Type B pancreatic cell (in vitro differentiated cells): ENCODE measurements at places on chromosomes 7 and 10.

- peaks cover 5% of the 10 kb centered on the region for H3K4me1 ChIP-seq
- no peak for DNase-seq
- no peak overlapping the region for H3K4me3 ChIP-seq
- H3K36me3 ChIP-seq, result peaks cover 5% of the 10 kb centered on the region
- H3K27me3 ChIP-seq, result no peaks in the 10 kb centered on the region
Observed at GRCh38 chr10:17244700-17245365, 16.8 kb downstream of the VIM start.

DNA sequence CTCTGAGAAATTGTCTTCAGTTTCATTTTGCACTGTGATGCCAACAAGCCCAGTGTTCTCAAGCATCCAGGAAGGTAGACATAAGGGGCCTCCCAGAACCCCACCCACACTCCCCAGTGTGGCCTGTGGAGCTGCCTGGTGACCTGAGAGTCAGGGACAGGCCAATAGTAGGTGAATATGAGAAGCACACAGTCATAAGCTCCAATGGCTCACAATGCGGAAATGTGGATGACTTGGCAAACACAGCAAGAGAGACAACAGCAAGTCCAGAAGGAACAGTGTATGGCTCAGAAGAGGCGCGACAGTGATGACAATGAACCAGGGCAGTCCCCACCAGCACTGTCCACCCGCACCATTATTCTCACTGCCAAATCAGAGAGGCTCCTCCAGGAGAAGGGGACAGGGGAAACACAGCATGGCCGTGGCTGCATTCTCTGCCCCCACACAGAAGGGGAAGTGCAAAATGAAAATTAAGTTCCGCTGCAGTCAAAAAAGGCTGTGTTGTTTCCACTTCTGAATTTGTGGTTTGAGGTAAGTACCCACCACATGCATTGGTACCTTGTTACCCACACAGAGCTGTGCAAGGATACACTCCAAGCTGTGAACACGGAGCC, 419.8 kb downstream of the GRID1 start:
- H3K4me3 ChIP-seq, result no peak overlapping the region
- H3K36me3 ChIP-seq, result no peaks in the 10 kb centered on the region
- no peaks in the 10 kb centered on the region for H3K4me1 ChIP-seq
- no peak overlapping the region for H3K27ac ChIP-seq
- no peaks in the 10 kb centered on the region for H3K27me3 ChIP-seq

DNA sequence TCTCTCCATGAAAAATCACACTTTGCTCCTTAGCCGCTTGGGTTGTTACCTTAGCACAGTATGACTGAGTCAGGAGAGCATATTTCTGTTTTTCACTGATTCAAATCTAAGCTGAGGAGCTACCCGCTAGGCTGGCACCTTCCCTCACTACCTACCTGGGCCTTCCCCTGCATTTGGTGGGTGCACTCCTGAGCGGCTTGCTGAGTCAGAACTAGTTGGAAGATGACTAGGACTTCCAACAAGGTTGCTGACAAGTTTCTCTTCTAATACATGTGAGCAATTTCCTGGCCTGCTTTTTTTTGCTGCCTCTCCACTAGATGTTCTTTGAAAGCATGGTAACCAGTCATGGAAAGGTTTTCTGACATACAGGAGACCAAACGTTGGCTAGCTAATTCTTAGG, 43.8 kb upstream of the SEC61G start:
- H3K36me3 ChIP-seq, result no peaks in the 10 kb centered on the region
- no peak for DNase-seq
- no peaks in the 10 kb centered on the region for H3K4me1 ChIP-seq
- no peak overlapping the region for H3K27ac ChIP-seq
- no peak overlapping the region for H3K4me3 ChIP-seq
- peaks cover 7% of the 10 kb centered on the region for H3K27me3 ChIP-seq

GRCh38 chr7:3880228-3880987, 579.4 kb downstream of the SDK1 start:
- DNase-seq, result no peak
- no peaks in the 10 kb centered on the region for H3K36me3 ChIP-seq
- H3K4me3 ChIP-seq, result no peak overlapping the region
- H3K4me1 ChIP-seq, result peaks cover 8% of the 10 kb centered on the region

- H3K4me3 ChIP-seq, result peak overlapping the region; percentile 49
- DNase-seq, result no peak
- peak overlapping the region; percentile 84 for H3K27ac ChIP-seq
- peaks cover 19% of the 10 kb centered on the region for H3K36me3 ChIP-seq
Observed at GRCh38 chr7:35646289-35647023, 48.5 kb downstream of the HERPUD2 start.

DNA sequence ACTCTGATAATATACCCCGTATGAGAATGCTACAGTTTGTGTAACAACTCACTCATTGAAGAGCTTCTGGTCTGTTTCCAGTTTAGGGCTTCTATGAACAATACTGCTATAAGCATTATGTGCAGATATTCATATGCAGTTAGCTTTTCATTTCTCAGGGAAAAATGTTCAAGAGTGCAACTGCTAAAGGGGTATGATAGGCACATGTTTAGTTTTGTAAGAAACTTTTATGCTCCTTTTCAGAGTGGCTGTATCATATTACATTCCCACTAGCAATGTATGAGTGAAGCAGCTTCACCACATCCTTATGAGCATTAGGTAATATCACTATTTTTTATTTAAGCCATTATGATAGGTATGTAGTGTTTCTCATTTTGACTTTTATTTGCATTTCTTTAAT, 182.6 kb upstream of the CXCL12 start:
- no peak overlapping the region for H3K4me3 ChIP-seq
- H3K27ac ChIP-seq, result no peak overlapping the region
- no peaks in the 10 kb centered on the region for H3K36me3 ChIP-seq
- peaks cover 9% of the 10 kb centered on the region for H3K4me1 ChIP-seq

DNA sequence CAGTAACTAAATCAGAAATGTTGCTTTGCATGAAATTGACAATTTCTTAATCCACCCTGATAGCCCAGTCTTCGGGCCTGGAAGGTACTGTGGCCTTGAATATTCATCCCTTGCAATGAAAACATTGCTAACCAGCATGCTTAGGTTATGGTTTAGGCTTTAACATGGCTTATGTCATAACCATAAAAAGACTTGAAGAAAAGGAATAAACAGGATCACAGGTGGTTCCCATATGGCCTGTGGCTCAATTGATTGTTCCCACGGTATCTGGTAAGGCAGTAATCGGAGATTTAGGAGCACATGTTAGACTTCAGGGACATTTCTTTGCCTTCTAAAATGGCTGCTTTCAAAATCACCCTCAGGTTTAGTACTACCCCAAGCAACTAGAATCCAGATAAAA, 139.5 kb downstream of the ST7 start:
- no peaks in the 10 kb centered on the region for H3K27me3 ChIP-seq
- no peak overlapping the region for H3K27ac ChIP-seq
- peaks cover 24% of the 10 kb centered on the region for H3K4me1 ChIP-seq
- no peak for DNase-seq

DNA sequence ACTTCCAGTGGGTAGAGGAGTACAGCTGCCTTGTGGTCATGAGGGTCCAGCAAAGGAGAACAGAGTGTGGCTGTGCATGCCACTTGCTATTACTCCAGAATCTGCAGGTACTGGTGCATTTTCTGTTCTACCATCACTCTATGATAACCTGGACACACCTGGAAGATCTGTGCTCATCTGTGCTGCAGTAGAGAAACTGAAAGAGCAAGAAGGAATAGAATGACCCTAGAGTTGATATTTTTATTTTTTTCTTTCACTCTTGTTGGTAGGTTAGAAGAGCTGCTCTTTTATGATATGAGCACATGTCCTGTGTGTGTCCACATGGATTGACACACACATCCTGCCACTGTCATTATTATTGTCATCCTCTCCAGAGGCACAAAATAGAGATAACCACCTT, 48.3 kb upstream of the MTURN start:
- H3K27ac ChIP-seq, result no peak overlapping the region
- H3K36me3 ChIP-seq, result peaks cover 20% of the 10 kb centered on the region
- no peak for DNase-seq
- H3K4me3 ChIP-seq, result no peak overlapping the region
- no peaks in the 10 kb centered on the region for H3K27me3 ChIP-seq

DNA sequence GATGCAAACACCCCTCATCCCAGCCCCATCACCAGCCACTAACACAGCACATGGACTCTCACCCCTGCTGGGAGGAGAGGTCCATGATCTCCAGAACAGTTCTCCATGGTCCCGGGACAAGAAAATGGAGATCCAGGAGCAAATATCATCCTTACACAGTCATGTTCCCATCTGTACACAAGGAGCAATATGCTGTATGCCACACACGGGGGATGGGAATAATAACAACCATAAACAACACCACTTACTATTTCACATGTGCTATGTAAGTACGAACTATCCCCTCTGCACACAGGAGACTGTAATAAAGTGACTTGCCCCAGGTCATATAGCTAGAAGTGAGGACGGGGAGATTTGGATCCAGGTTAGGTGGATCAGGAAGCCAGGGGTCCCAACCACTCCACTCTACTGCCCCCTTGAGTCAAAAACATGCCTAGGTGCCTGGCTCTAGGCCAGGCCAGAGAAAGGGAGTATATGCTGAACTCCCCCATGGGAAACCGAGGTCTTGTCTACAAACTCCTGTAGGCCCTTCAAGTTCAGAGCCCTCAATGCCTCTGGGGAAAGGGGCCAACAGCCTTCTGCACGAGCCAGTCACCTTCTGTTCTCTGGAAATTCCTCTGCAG, 34.1 kb downstream of the LRRC20 start:
- no peak overlapping the region for H3K4me3 ChIP-seq
- H3K36me3 ChIP-seq, result no peaks in the 10 kb centered on the region
- no peak overlapping the region for H3K27ac ChIP-seq
- no peaks in the 10 kb centered on the region for H3K4me1 ChIP-seq
- no peaks in the 10 kb centered on the region for H3K27me3 ChIP-seq
- no peak for DNase-seq

DNA sequence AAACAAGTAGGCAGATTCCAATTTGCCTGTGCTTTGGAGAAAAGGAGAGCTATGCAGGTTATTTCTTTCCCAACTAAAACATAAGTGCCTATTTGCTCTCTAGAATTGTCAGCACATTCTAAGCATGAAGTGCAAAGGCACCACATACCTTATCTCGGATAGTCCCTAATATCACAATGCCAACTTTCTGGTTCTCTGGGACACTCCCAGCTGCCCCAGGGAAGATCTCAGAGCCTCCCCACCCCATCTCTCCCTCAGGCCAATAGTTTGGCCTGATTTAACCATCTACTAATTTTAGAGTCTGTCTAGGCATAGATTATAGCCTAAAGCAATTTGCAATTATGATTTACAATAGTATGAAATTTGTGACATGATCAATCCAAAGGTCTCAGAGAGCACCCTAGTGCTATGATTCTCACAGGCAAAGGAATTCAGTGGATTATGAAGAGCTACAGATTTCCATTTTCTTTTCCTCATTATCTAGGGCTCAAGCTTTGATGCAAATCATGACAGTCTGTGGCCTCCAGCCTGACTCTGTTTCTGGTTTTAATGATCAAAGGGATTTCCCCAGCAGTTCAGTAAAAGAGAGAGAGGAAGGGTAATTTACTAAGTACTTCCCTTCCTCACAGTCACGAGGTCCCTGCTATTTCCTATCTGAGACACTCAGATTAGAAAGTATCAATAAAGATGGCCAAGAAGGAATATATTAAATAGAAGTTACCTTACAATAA, 29.0 kb upstream of the IL6 start:
- peak overlapping the region; percentile 7 for H3K4me3 ChIP-seq
- peak overlapping the region; percentile 74 for H3K27ac ChIP-seq
- DNase-seq, result no peak
- H3K4me1 ChIP-seq, result peaks cover 6% of the 10 kb centered on the region

DNA sequence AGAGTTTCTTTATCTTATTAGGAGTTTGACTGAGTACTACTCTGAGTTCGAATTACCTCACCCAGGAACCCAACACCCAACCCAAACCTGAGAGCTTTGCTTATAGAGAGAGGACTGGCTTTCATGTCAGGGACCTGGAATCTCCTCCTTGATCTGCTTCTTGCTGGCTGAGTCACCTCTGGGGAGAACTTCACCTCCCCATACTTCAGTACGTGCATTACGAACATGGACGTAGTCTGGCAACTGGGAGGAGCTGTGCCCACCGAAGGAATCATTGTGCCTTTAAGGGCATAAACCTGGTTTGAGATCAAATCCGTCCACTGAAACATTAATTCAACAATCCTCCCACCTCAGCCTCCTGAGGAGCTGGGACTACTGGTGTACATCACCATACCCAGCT, 12.2 kb upstream of the PSAP start:
- H3K27ac ChIP-seq, result peak overlapping the region; percentile 12
- no peaks in the 10 kb centered on the region for H3K27me3 ChIP-seq
- DNase-seq, result no peak
- H3K4me1 ChIP-seq, result peaks cover 11% of the 10 kb centered on the region

DNA sequence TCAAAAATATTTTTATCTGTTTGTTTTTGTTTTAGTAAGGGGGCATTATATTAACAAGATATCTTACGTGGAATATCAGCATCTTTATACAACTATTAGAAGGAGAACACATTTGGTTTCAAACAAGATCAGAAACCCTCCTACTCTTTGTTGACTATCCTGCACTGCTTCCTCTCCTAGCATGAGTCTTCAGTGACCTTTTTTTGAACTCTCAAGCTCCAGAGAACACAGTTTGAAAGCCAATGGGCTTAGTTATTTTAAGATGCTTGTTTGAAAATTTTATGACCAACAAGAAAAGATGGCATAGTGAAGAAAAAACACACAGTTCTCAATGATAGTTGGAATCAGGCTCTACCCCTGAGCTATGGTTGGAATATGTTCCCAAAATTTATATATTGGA, 37.2 kb upstream of the RTKN2 start:
- no peaks in the 10 kb centered on the region for H3K27me3 ChIP-seq
- H3K27ac ChIP-seq, result no peak overlapping the region
- H3K36me3 ChIP-seq, result no peaks in the 10 kb centered on the region
- no peak for DNase-seq

DNA sequence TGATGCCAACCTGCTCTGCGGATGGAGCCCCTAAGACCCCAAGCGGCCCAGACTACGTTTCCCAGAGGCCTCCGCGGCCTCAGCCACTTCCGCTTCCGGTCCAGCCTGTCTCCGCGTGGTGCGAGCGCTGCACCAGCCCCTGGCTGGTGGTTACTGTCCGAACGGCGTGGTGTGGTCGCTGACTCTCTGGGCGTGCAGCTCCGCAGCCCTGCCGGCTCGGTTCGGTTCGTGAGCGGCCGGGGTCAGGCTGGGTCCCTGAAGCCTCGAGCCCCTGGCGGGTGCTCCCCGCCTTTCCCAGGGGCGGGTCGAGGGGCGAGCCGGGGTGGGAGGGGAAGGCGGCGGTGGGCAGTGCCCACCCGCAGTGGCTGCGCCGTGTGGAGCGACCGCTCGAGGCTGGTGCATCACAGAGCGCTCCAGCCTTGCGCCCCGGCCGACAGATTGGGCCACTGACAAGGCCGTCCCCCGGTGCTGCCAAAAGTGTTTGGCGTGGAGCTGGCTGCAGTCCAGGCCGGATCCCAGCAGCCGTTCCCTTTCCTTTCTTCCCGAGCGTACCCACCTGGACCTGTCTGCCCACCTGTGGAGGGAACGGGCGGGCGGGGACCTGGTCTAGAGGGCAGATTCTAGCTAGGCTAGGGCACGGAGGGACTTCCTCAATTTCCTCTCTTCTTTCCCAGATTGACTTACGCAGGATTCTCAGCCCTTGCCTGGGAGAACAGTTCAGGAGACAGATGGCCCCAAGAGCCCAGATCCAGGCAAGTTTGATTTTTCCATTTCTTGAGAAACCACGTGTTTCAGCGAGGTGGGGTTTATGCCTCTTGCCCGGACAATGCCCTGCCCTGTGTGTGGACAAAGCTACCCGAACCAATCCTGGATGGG, at the start of gene ZNF485:
Gene ZNF485, plus strand, starts transcription at position 116 of the 876 bp plus-strand sequence. Its CDS starts 613 bp downstream, at position 729.
- peak; percentile 78 for DNase-seq
- H3K27me3 ChIP-seq, result peaks cover 11% of the 10 kb centered on the region
- H3K36me3 ChIP-seq, result peaks cover 10% of the 10 kb centered on the region
